Right cardiac atrium (tissue), 5 donors: ENCODE measurements at places on chromosomes 6 and 20. TPM values are rescaled to one million over a fixed set of nuclear protein-coding genes. Genes with fewer than 3 reads are reported as not detected.

The HCK gene
- 9.0 TPM for total RNA-seq

The EPHA7 gene
- total RNA-seq = 12.3 TPM

The TRIM15 gene
- total RNA-seq = not detected

GRCh38 chr20:40816039-40816352, 127.0 kb upstream of the MAFB start:
- no peak for DNase-seq

DNA sequence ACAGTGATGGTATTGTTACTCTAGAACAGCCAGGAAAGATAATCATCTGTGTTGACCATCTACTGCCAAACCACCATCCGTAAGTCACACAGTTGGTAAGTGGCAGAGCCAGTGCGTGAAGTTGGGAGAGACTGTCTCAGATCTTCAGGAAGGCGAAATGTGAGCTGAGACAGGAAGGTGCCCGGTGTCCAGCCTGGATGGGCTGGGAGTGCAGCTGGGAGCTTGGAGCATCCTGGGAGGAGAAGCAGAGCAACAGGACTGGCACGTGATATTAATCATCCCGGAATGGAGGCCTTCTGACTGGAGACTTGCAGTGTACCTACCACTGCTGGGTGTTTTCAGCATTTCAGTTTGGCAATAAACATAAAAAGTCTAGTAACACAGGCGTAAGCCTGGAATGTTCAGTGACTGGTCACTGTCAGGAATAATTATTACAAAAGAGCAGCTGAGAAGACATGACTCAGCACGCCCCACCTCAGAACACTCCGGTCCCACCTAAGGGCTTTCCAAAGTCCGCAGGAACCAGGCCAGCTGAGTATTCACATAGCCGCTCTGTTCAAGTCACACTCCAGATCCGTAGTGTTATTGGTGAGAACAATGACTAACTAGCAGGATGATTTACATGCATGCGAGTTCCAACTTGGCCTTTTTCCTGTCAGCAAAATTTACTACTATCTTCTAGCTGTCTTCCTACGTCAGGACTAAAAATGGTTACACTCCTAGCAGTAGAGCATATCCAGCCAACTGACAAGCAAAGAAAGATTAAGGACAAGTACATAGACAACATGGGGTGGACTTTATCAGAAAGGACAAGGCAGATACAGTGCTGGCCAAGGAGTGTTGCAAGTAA, 45.1 kb upstream of the PNRC1 start:
- peak; percentile 94 for DNase-seq

DNA sequence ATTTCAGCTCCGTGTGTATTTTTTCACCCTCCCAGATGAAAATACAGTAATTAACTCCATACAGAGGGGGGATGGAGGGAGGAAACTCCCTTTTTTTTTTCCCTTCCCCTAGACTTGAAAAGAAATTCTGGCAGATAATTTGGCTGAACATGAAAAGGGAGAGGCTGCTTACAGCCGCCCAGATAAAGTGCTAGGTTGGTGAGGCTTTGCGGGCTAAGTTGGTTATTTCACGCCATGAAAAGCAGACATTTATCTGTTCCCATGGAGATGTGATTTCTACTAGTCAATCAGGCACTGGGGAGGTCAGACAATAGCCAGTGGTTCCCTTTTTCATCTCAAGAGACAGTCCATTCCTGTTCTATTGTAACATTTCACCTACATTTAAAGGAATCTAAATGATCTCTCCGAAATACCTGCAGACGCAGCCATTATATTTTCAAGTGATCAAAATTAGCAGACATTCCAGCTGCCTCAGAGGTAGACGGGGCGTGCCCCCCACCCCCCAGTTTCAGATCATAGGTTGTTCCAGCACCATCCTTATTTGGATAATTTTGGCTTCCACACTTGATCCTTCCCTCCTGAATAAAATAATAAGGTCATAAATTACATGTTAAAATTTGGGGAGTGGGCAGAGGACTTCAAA, 143.9 kb upstream of the ZNF217 start:
- DNase-seq = no peak

DNA sequence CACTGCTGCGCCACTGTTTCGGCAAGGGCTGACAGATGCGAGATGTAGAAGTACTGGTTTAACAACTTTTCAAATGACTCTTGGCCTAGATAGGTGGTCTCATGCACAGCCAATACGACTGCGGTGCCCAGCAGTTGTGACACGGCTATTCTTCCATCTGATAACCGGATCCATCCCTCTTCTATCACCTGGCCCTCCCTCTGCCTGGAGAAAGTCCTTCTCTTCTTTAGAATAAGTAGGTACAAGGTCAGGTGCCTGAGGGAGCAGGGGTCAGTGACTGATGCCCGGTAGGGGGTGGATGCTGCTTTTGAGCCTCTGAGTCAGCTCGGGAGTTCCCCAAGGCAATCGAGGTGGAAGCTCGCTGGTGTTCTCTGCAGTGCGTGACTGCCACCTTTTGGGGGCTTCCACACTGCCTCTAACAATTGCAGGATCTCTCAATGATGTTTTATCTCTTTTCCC, 166.8 kb upstream of the GRIK2 start:
- DNase-seq = no peak

DNA sequence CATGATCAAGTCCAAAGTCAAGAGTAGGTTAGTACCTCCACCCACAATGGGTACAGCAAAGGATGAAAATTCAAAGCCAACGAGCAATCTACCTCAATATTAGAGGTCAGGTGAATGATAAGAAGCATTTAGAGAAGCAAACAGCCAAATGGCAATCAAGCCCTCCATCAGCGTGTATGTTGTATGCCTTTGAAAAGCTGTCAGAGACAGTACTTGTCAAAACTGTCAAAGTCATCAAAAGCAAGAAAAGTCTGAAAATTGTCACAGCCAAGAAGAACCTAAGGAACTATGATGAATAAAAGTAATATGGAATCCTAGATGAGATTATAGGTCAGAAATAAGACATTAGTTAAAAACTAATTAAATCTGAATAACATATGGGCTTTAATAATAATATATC, 99.3 kb downstream of the PCSK2 start:
- DNase-seq = no peak

- DNase-seq = no peak
Measured at GRCh38 chr6:25916330-25916729, 14.2 kb downstream of the SLC17A2 start.

DNA sequence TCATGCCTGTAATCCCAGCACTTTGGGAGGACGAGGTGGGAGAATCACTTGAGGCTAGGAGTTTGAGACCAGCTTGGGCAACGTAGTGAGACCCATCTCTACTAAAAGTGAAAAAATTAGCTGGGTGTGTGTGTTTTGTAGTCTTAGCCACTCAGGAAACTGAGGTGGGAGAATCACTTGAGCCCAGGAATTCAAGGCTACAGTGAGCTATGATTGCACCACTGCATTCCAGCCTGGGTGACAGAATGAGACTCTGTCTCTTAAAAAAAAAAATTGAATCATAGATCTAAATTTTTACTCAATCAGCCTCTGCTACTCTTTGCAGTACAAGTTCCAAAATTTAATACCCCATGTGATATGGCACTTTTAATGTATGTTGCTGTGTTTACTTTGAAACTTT, 121.6 kb downstream of the ARMC2 start:
- DNase-seq = no peak
